Kidney (tissue), 22 donors: ENCODE measurements at places on chromosomes 6 and 20. TPM values are rescaled to one million over a fixed set of nuclear protein-coding genes. Genes with fewer than 3 reads are reported as not detected.

GRCh38 chr20:10125757-10126156, 91.0 kb downstream of the ANKEF1 start:
- H3K27me3 ChIP-seq: no peaks in the 10 kb centered on the region
- DNase-seq: no peak
- no peak overlapping the region for H3K4me3 ChIP-seq
- H3K4me1 ChIP-seq: no peaks in the 10 kb centered on the region

GRCh38 chr6:3230256-3230882, 2.9 kb upstream of the TUBB2B start:
- H3K4me3 ChIP-seq: peak overlapping the region; percentile 92
- no peaks in the 10 kb centered on the region for H3K36me3 ChIP-seq
- H3K4me1 ChIP-seq: no peaks in the 10 kb centered on the region
- no peak overlapping the region for H3K27ac ChIP-seq
- DNase-seq: no peak

- no peaks in the 10 kb centered on the region for H3K4me1 ChIP-seq
- H3K27ac ChIP-seq: no peak overlapping the region
- H3K27me3 ChIP-seq: no peaks in the 10 kb centered on the region
- DNase-seq: no peak
Measured at GRCh38 chr6:163250116-163250515, 164.4 kb upstream of the QKI start.

DNA sequence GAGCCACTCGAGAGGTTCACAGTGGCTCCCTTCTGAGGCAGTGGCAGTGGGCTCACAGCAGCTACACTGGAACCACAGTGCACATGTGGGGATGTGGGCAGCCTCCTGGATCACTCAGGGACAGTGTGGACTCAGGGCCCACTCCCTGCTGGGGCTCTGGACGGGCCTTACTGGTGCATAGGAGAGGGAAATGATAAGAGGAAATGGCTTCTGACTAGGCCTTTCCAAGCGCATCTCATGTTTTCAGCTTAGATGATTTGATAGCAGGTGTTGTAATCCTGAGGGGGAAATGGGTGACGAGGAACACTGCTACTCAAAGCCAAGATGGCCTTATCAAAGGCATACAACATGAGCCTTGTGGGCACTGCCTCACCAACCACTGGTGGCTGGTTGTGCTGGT, 44.0 kb downstream of the PANK2 start:
- peaks cover 46% of the 10 kb centered on the region for H3K4me1 ChIP-seq
- DNase-seq: no peak
- H3K36me3 ChIP-seq: no peaks in the 10 kb centered on the region
- no peak overlapping the region for H3K4me3 ChIP-seq
- peak overlapping the region; percentile 85 for H3K27ac ChIP-seq

ZNF318 gene
- 5.5 TPM for polyA plus RNA-seq

GRCh38 chr6:30035784-30036183, 25.3 kb upstream of the POLR1H start:
- no peaks in the 10 kb centered on the region for H3K4me1 ChIP-seq
- peaks cover 2% of the 10 kb centered on the region for H3K36me3 ChIP-seq
- no peak for DNase-seq
- H3K27ac ChIP-seq: no peak overlapping the region

DNA sequence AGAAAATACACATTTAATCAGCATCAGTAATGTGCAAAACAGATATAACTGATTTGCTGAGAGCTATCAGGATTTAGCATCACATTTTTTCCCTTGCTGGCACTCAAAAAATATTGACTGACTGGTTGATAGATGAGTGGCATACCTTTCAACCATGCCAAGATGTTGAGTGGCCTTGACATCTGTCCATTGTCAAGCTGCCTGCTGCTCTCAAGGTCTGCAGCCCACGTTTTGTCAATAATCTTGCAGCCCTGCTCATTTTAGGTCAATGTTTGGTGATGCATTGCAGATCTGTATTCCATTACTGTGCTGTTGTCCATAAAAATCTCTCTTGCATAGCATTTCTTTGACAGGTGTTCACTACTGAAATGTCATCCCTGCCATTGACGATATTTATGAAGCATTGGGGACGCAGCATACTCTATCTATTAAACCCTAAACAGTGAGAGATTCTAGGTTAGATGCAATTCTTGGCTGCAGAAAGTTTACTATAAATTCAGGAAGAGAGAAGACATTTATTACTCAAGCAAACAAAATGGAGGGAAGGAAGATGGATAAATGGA, 111.6 kb downstream of the BFSP1 start:
- no peaks in the 10 kb centered on the region for H3K27me3 ChIP-seq
- no peaks in the 10 kb centered on the region for H3K4me1 ChIP-seq
- no peaks in the 10 kb centered on the region for H3K36me3 ChIP-seq

SYTL3 gene
- polyA plus RNA-seq: 3.1 TPM

TAGAP gene
- 0.45 TPM for polyA plus RNA-seq

- no peaks in the 10 kb centered on the region for H3K27me3 ChIP-seq
- no peak overlapping the region for H3K27ac ChIP-seq
- H3K36me3 ChIP-seq: peaks cover 16% of the 10 kb centered on the region
- no peaks in the 10 kb centered on the region for H3K4me1 ChIP-seq
- H3K4me3 ChIP-seq: no peak overlapping the region
- DNase-seq: no peak
Measured at GRCh38 chr6:42627044-42627443, 63.2 kb downstream of the UBR2 start.

- no peaks in the 10 kb centered on the region for H3K4me1 ChIP-seq
- no peaks in the 10 kb centered on the region for H3K27me3 ChIP-seq
- H3K27ac ChIP-seq: no peak overlapping the region
- H3K4me3 ChIP-seq: no peak overlapping the region
- DNase-seq: peak; percentile 63
Measured at GRCh38 chr6:126945150-126945685, 173.3 kb upstream of the RSPO3 start.

- no peaks in the 10 kb centered on the region for H3K36me3 ChIP-seq
- DNase-seq: peak; percentile 49
- no peaks in the 10 kb centered on the region for H3K27me3 ChIP-seq
- no peak overlapping the region for H3K27ac ChIP-seq
- H3K4me1 ChIP-seq: no peaks in the 10 kb centered on the region
Measured at GRCh38 chr6:168061269-168062210, 17.5 kb downstream of the FRMD1 start.
